ENCODE measurements at places on chromosomes 13 and 19. TPM values are rescaled to one million over a fixed set of nuclear protein-coding genes. Genes with fewer than 3 reads are reported as not detected.
A peak's percentile ranks its signal among the peaks of the same experiment; 100 is the strongest.

- DNase-seq, result no peak
Measured at GRCh38 chr19:14768001-14768400, 10.4 kb downstream of the ADGRE2 start.

Gene FBXO27
- polyA plus RNA-seq, result 4.5 TPM

Gene ZNF135
- 30.0 TPM for polyA plus RNA-seq

GRCh38 chr19:14558370-14559066 is 13.3 kb downstream of the NDUFB7 start:
- DNase-seq, result no peak

DNA sequence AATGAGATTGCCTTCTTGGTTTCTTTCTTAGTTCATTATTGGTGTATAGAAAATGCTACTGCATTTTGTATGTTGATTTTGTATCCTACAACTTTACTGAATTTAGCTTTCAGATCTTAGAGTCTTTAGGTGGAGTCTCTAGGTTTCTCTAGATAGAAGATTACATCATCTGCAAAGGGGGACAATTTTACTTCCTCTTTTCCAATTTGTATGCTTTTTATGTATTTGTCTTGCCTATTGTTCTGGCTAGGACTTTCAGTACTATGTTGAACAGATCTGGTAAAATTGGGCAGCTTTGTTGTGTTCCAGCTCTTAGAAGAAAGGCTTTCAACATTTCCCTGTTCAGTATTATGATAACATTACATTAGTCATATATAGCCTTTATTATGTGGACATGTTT is 101.0 kb upstream of the SPRY2 start:
- no peak for DNase-seq

- DNase-seq, result no peak
Measured at GRCh38 chr13:61187471-61187870, 228.2 kb downstream of the PCDH20 start.

Gene ICAM5
- polyA plus RNA-seq, result 13.6 TPM

- DNase-seq, result no peak
Measured at GRCh38 chr19:42150364-42150763, 18.1 kb upstream of the POU2F2 start.

DNA sequence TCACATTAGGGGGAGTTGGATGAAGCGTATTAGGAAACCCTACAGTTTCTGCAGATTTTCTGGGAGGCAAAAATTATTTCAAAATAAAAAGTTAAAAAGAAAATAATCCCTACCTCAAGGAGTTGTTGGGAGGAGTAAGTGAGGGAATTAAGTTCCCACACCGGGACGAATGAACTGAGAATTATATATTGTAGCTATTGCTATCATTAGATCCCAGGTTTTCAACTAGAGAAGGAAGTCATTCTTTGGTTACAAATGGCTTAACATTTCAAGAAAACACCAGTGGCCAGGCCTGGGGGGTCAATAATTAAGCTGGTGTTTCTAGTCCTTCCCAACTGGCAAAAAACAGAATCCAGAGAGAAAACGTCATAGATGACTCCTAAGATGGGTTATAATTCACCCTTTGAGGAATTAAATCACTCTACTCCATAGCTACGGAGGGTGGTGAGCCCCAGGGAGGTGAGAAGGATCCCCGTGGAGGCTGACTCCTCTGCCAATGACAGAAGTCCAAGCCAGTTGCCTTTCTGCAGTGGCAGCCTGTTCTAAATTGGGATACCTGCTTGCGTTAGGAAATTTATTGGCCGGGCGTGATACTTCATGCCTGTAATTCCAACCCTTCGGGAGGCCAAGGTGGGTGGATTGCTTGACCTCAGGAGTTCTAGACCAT is 1.2 kb upstream of the MYDGF start:
- DNase-seq, result no peak

GRCh38 chr19:30898353-30899103 is 450.7 kb downstream of the TSHZ3 start:
- DNase-seq, result no peak

Gene SLITRK1
- not detected for polyA plus RNA-seq

- peak; percentile 14 for DNase-seq
Measured at GRCh38 chr13:80040196-80040980, 300.5 kb downstream of the SPRY2 start.

Gene NAT14
- polyA plus RNA-seq, result 60.8 TPM

DNA sequence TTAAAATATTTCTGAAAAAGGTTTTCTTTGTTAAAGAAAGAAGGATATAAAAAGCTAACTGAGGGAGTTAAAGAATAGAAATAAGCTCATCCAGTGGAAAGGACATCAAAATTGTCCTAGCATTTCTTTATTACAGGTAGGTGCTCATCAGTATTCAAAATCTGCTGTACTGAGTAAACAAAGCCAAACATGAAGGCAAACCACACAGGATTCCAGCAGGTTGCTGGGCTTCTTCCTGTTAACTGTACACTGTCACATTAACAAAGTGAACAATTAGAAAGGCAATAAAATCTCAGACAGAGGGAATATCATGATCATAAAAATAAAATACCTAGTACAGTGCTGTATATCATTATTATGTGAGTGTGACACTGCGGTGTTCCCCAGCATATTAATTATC is 1541.0 kb downstream of the SLITRK5 start:
- DNase-seq, result no peak

Gene SLC10A2
- polyA plus RNA-seq, result 10.3 TPM

Gene MISP3
- polyA plus RNA-seq, result 1.6 TPM

DNA sequence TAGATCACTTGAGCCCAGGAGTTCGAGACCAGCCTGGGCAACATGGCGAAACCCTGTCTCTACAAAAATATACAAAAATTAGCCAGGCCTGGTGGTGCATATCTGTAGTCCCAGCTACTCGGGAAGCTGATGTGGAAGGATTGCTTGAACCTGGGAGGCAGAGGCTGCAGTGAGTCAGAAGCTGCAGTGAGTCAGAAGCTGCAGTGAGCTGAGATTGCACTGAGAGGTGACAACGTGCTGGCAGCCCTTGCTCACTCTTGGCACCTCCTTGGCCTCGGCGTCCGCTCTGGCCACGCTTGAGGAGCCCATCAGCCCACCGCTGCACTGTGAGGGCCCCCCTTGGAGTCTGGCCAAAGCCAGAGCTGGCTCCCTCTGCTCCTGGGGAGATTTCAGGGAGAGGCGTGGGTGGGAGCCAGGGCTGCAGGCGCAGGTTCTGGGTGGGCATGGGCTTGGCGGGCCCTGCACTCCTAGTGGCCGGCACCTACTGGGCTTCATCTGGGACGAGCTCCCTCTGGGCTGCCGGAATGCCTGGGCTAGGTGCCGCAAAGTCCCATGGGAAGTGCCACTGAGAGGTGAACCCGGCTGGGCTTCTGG is 39.5 kb upstream of the RPL21 start:
- DNase-seq, result no peak
